ENCODE measurements at places on chromosomes 12 and 14.

GRCh38 chr14:61462566-61463193, 141.3 kb downstream of the PRKCH start:
- no peak for DNase-seq

- no peak for DNase-seq
Observed at GRCh38 chr12:100789146-100789545, 5.4 kb upstream of the ANO4 start.

GRCh38 chr14:99036611-99037293, 235.2 kb downstream of the BCL11B start:
- DNase-seq: no peak

- no peak for DNase-seq
Observed at GRCh38 chr12:77493302-77494168, 337.2 kb upstream of the NAV3 start.

- no peak for DNase-seq
Observed at GRCh38 chr12:53096089-53096741, 1.3 kb upstream of the IGFBP6 start.

DNA sequence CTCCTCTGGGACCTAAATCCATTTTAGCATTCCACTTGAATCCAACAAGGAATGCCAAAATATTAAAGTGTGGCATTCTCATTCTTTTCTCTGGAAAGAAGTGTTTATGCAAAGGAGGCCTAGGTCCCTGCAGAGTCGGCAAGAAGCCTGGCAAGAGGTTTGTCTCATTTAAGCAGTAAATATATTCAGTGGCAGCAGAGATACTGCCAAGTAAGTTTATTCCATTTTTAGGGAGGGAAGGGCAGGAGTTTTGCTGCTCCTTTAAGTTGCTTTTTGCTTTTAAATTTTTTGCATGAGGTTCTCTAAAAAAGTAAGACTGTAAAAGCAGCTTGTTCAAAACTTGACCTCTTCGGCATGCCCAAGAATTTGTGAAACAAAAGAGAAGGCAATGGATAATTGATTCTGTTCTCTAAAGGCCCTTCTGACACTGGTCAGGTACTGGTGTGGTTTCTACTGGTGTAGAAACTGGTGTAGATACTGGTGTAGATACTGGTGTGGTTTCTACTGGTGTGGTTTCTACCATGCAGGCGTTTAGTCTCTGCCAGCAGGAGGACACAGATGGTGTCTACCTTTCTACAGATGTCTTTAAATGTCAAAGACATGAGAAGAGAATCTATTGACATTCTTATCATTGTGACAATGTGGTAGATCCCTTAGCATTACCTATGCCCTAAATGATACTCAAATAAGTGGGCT, 107.3 kb downstream of the SAMD4A start:
- no peak for DNase-seq
